ENCODE measurements at places on chromosomes 1 and 21. TPM values are rescaled to one million over a fixed set of nuclear protein-coding genes. Genes with fewer than 3 reads are reported as not detected.

The TNNT2 gene
- polyA plus RNA-seq = 7.5 TPM

The CD5L gene
- not detected for polyA plus RNA-seq

The SPATC1L gene
- polyA plus RNA-seq = 9.3 TPM

The VWA5B1 gene
- not detected for polyA plus RNA-seq

The KRTAP21-2 gene
- polyA plus RNA-seq = not detected

The SAMD11 gene
- 1.5 TPM for polyA plus RNA-seq

The CHODL gene
- polyA plus RNA-seq = 0.29 TPM

The LCE3E gene
- polyA plus RNA-seq = 110 TPM

The ALDH9A1 gene
- polyA plus RNA-seq = 60.4 TPM

The CFHR5 gene
- not detected for polyA plus RNA-seq

The CELA3A gene
- polyA plus RNA-seq = 0.47 TPM

The FNDC10 gene
- polyA plus RNA-seq = 7.5 TPM

The DIRAS3 gene
- polyA plus RNA-seq = 1.6 TPM

The S100A11 gene
- polyA plus RNA-seq = 5,583 TPM

The IER5 gene
- polyA plus RNA-seq = 27.2 TPM

The TNFSF4 gene
- 0.16 TPM for polyA plus RNA-seq

The CRTC2 gene
- 36.8 TPM for polyA plus RNA-seq
